Stimulated activated CD8-positive, alpha-beta memory T cell treated with anti-CD3 and anti-CD28 coated beads, Interleukin-4, amount 100 ng/mL, for 24 hours (primary cell): ENCODE measurements at places on chromosomes 3 and 15.

GRCh38 chr15:57323806-57324589, 52.3 kb upstream of the CGNL1 start:
- DNase-seq = no peak

GRCh38 chr15:89630260-89630659, 25.0 kb downstream of the KIF7 start:
- DNase-seq = no peak

DNA sequence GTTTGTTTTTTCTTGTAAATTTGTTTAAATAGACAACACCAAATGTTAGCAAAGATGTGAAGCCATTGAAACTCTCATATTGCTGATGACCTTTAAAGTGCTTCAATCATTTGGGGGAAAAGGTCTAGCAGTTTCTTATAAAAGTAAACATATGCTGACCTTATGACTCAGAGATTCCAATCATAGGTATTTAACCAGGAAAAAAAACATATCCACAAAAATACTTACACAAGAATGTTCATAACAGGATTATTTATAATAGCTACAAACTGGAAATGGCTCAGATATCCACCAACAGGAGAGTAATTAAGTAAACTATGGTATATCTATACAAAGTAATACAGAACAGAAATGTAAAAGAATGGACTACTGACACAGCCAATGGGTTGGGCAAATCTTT, 27.1 kb upstream of the RORA start:
- DNase-seq = no peak

DNA sequence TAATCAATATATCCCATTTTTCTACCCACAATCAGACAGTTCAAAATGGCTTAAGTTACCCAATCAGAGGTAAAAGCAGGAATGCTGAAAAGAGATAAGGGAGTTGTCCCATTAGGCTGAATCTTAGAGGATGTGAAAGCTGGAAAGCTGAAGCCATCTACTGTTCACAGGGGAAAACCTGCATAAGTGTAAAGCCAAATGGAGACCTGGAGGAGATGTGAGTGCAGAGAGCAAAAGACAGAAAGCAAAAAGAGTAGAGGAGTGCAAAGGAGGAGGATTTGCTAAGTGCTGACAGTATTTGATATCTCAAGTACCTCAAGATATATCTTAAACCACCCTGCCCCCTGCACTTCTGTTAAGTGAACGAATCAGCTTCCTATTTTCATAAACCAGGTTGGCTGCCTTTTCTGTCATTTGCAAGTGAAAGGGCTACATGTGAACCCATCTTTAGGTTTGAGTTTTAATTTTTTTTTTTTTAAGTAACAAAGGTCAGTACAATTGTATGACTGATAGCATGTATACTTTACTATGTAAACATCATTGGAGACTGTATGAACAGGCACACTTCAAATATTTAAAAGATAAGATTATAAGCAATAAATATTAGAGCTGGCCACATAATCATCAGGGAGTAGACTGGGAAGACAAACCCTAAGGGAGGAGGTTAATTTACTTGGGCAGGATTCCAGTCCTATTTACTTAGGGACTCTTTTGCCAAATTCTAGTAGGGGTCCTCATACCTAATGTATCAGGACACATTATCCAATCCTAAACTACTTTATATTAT, 22.8 kb upstream of the P2RY1 start:
- DNase-seq = no peak

DNA sequence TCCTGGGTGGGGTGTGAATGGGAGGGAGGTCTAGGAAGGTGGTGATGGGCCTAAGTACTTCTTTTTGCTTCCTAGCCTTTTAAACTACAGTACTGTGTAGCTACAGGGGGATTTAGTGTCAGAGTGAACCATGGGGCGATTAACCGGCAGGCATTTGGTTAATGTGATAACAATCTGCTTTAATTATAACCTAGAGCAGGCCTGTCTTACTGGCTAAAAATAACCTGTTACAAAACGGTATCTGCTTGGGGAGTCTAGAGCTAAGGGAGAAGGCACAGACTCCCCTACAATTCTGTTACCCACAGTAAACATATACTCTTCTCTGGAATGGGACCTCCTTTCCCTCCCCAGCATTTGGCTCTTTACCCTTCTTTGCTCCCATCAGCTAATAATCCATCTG, 85.4 kb downstream of the RBPMS2 start:
- DNase-seq = no peak

DNA sequence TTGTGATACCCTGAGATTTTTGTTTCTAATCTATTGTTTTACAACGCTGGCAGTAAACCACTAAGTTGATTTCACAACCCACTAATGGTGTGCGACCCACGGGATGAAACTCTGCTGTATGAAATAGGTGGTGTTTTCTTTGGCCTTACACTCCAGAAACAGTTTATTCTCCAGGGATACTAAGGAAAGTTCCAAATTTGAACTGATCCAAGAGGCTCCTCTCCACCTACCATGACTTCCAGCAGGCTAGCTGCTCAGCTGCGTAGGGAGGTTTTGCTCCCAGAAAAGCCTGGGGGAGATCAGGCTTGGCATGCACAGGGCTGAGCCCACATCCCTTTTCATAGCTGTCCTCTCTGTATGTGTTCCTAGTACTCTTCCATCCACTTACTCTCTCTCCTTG, 71.5 kb downstream of the FAM174B start:
- DNase-seq = no peak

- no peak for DNase-seq
These were observed 9.9 kb upstream of the TFDP2 start for GRCh38 chr3:142159083-142159740.

DNA sequence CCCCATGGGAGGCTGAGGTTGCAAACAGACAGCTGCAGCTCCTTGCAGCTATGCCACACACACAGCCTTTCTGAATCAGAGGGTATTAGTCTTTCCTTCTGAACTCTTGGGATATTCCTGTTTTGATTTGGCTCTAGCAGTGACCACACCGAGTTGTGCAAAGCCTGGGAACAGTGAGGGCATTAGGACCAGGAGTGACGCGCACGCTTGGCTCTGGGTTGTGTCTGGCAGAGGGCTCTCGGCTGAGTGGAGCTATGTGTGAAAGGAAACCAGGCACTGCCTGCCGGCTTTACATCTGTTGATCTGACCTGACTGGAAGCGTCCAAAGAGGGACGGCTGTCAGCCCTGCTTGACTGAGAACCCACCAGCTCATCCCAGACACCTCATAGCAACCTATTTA, at the start of gene GALNT15:
Gene GALNT15, plus strand, starts transcription at position 292 of the 400 bp plus-strand sequence. CDS start 472 bp downstream, outside the sequence.
- DNase-seq = no peak

- no peak for DNase-seq
These were observed 3.6 kb downstream of the LRRC57 start for GRCh38 chr15:42544853-42545629.

DNA sequence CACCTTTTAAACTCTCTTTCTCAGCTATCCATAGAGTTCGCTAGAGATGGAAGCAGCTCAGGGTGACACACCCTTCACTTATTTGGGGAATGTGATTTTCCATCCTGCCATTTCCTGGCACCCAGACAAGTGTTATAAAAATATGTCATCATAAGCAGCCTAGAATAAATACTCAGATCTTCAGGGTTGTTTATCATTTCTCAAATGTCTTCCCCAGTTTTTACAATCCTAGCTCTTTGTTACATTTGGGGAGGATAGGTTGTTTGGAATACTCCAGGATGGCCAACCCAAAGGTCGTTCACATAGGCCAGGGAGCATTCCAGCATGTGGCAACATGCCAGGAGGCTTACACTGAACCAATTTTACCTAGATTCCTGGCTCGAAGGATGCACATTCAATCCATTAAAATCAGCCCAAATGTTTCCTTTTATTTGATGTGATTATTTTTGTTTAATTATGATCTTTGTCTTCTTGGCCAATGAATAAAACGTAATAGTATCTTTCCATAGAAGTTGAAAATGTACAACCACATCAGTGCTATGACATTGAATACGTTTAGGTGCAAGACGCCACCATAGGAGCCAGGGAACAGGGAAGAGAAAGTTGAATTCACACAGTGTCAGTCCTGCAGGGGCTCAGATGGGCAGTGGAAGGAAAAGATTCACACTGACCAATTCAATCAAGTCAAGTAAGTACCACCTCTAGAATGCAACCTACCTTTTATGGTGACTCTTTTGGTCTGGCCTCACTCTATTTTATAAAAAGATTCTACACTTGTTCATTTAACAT, 537.7 kb upstream of the MDFIC2 start:
- DNase-seq = no peak

GRCh38 chr3:139670196-139670595, 7.6 kb downstream of the NMNAT3 start:
- DNase-seq = no peak

GRCh38 chr3:20043396-20043795, 3.1 kb downstream of the KAT2B start:
- DNase-seq = peak; percentile 20

GRCh38 chr3:46665763-46666452, 27.6 kb downstream of the ALS2CL start:
- DNase-seq = no peak

- DNase-seq = no peak
These were observed 89.7 kb upstream of the GK5 start for GRCh38 chr3:142315083-142315482.

DNA sequence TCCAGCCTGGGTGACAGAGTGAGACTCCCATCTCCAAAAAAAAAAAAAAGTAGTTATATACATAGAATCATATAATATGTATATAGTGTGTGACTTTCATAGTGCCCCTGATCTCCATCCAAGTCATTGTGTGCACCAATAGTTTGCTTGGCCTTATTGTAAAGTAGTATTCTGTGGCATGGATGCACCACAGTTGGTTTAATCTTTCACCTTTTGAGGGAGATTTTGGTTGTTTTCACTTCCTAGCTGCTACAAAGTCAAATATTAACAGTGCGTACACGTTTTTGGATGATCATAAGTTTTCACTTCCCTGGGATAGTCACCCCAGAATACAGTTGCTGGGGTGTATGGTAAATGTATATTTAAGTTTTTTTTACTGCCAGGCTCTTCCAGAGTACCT, 162.8 kb downstream of the PTPRG start:
- no peak for DNase-seq

GRCh38 chr3:84825817-84826216, 133.0 kb upstream of the CADM2 start:
- no peak for DNase-seq

GRCh38 chr15:38398134-38398533, 55.8 kb upstream of the FAM98B start:
- DNase-seq = no peak

- DNase-seq = no peak
These were observed 440.2 kb downstream of the LPP start for GRCh38 chr3:188594139-188594538.

- no peak for DNase-seq
These were observed 92.2 kb downstream of the MBNL1 start for GRCh38 chr3:152360966-152361365.

GRCh38 chr15:74552773-74553441, 11.9 kb downstream of the ARID3B start:
- no peak for DNase-seq

DNA sequence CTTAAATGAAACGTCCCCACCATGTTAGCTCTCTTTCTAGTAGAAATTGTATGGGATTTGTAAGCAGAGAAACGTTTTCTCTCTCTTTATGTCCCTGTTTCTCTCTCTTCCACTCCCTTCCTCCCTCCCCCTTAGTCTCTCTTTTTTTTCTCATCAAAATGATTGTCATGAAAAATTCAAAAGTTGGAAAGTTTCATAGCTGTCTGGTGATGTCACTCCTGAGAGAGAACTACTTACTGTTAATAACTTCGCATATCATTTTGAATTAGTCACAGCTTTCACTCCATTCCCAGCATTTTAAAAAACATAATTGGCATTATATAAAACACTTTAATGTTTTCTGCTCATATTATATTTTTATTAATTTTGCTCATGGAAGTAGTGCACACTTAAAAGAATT, 331.1 kb downstream of the C3orf38 start:
- DNase-seq = no peak

DNA sequence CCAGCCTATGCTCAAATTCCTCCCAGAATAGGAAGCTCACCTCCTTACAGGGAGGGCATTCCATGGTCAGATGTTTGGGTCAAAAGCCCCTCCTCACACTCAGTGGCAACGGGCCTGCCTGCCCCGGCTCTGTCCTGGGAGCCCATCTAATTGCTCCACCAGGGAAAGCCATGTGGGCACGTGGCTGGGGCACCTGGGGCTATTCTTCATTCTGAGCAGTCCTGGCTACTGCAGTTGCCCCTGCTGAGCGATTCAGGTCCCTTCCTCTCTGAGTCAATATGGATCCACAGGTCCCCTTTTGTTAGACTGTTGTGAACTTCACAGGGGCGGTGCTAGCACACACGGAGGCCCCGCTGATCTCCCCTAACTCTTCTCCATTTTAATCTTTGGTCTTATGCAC, 39.4 kb downstream of the TPRA1 start:
- no peak for DNase-seq

DNA sequence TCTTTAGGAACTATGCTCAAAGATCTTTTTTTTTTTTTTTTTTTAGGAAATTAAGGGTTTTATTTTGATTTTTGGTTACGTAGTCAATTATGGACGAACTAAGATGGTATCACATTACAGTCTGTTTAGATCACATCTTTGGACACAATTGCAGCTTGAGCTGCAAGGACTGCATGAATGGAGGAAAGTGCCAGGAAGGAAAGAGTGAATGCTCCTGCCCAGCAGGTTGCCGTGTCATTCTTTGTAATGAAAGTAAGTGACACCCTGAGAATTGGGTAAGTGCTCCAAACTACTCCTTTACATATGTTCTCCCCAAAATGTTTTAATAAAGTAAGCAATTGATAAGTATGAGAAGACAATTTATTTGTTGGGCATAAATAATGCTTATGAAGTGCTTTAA, 716.5 kb upstream of the GOLIM4 start:
- no peak for DNase-seq

DNA sequence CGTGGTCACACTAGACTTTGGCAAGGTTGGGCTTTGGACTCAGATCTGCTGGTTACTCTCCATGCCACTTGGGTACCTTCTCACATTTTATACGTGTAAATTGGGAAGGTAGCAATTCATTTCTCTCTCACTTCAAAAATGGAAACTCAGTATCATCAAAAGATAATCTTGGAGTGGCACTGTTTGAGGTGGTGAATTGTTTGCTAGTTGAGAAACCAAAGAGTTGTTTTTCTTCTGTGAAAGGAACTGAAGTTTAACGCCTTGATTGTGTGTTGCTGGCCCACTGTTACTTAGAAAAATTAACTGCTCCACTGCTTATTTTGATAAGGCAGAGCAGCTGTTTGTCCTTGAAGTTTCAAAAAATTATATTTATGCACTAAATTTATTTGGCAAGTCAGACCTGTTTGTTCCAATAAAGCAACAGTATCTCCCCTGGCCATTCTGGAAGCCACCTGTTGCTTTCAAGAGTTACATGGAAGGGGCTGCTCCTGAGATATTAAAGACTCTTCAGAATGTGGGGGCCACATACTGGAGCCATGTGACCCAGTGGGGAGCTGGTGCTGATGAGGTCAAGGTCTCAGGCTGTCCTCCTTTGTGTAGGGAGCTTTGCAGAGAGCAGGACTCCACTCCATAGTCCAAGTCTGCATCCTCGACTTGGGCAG, 16.2 kb downstream of the PLCL2 start:
- no peak for DNase-seq

GRCh38 chr3:107250221-107250620, 127.0 kb upstream of the CCDC54 start:
- no peak for DNase-seq
